ENCODE measurements at places on chromosomes 13 and 19.

DNA sequence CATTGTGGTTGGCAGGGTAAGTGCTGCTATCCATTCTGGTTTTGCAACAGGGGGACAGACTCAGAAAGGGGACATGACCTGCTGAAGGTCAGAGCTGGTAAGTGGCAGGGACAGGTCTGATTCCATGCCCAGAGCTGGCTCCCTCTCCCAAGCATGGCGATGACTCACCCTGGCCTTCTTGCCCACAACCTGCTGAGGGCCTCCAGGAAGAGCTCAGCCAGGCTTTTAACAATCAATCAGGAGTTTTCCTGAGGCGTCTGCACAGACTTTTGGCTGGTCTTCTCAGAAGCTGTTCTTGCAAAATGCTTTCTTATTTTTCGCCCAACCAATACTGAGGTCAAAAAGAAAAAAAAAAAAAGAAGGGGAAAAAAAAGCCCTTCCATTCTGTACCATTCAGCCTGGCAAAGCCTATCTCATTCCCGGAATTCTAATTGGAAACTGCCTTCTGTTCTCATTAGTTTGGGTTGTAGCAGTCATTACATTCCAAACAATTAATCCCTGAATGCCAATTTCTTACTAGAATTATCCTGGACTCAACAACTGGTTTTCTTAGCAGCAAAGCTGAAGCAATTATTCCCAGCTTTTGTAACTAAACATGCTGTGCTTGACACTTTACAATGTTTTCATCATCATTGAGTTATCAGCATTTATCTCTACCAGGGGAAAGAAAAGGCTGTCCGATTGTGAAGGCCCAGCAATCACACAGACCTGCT is 17.7 kb downstream of the SIAH3 start:
- no peak for DNase-seq

DNA sequence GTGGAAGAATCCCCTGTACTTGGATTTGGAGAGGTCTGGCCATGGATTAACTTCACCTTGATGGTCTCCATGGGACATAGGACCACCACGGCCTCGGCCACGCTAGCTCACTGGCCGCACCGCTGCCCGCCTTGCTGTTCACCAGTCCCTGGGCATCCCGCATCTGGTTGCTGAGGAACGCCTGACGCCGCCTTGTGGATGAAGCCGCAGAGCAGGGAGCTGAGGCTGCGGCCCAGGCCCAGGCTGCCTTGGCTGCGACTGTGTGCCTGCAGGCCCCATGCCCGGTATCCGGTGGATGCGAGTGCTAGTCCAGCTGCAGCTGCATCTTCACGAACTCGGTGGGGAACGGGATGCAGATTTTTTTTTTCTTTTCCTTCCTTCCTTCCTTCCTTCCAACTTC is 1407.1 kb downstream of the UQCRFS1 start:
- no peak for DNase-seq

DNA sequence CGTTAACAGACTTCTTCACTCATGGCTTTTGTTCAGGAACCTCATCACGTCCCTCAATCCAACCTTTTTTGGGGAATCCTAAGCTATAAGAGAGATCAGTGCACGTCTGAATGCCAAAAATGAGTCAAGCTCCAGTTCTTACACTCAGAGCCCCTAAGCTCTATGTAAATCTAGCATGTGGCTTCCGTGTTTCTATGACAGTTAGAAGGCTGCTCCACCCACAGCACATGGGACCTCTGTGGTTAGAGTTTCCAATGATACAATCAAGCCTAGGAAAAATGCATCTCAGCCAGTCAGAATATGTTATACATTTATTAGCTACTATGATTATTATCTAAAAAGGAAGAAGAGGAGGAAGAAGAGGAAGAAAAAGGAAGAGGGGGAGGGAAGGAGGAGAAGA is 135.9 kb downstream of the ENOX1 start:
- DNase-seq: no peak

DNA sequence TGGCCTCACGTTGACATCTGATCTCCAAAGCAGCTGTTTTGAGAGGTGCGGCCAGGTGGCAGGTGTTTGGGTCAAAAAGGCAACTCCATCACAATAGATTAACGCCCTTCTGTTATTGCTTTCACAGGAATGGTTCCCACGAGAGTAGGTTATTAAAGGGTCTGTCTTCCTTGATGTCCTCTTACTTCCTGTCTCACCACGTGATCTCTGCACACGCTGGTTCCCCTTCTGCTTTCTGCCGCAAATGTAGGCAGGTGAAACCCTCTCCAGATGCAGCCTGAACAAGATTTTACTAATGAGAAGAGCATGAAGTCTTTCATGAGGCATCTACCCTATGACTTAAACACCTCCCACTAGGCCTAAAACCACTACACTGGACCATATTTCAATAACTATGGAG is 22.8 kb upstream of the ZNF564 start:
- peak; percentile 60 for DNase-seq

GRCh38 chr19:29247471-29247870 is 34.5 kb upstream of the UQCRFS1 start:
- DNase-seq: no peak

DNA sequence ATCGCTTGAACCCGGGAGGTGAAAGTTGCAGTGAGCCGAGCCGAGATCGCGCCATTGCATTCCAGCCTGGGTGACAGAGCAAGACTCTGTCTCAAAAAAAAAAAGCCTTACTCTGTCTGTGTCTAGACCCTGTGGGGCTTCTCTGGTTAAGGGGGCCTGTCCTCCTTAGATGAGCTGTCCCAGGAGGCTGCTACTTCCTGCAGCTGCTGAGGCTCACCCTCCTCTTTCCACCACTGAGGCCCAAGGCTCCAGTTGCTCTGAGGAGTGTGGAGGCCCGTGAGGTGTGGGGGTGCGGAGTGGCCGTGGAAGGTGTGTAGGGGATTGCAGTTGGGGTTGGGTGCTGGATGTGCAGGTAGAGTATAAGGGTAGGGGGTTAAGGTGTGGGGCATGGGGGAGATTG is 22.1 kb upstream of the RASA3 start:
- DNase-seq: no peak

DNA sequence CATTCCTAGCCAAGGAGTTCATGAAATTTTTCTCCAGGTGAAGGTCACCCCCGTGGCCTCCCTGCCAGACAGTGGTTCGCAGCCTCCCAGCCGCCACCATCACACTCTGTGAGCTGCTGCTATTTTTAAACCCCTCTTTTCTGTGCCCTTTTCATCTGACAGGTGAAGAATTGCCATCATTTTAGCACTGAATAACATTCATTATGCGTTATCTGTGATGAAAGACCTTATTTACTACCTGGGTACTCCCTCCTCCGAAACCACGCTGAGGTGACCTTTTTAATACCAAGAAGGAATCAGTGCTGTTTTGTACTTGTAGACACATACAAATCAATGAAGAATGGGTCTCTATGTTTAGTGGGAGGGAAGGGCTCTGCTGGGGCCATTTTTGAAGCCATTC is 148.9 kb upstream of the GPR12 start:
- no peak for DNase-seq

- DNase-seq: no peak
These were observed 275.1 kb downstream of the EFNB2 start for GRCh38 chr13:106260352-106260751.

- DNase-seq: no peak
These were observed 748 bp downstream of the LHFPL6 start for GRCh38 chr13:39602277-39602613.

DNA sequence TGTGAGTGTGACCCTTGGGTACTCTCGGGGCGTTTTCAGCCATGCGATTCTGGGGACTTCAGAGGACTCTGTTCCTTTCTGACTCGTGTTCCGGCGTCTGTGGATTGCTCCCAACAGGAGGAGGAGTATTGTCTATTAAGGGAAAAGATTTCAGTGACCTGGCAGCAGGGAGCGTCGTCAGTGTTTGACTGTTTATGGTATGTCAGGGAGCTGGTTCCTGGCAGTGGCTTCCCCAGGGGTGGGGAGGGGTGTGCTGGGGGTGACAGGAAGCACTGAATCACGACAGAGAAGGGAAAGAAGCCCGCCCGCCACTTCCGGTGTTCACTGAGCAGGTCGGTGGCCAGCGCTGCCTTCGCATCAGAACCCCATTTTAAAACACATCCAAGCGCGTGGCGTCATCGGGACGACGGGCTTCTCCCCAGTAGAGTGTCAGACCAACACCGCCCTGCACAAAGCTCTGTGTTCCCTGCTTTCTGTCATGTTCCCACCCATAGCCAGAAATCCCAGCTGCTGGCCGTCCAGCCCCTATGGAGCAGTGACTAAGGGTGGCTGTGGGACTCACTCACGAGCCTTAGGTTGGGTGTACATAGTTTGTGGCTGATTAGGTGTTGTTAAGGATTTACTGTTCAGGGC is 33.8 kb downstream of the COL4A2 start:
- no peak for DNase-seq

DNA sequence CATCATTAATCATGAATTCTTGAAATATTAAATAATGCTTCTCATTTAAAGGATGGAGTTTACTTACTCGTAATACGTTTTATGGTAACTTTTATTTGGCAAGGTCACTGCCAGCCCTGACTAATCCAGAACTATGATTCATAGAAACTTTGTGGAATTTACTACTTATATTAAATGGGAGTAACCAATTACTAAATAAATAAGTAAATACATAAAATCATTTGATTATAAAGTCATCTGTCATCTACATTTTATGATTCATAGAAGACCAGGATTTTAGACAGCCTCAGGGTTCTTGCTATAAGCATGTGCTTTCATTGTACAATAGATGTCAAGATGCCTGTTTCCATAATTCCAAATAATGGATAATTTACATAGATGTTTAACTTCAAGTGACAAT is 611.1 kb downstream of the TBC1D4 start:
- DNase-seq: no peak

DNA sequence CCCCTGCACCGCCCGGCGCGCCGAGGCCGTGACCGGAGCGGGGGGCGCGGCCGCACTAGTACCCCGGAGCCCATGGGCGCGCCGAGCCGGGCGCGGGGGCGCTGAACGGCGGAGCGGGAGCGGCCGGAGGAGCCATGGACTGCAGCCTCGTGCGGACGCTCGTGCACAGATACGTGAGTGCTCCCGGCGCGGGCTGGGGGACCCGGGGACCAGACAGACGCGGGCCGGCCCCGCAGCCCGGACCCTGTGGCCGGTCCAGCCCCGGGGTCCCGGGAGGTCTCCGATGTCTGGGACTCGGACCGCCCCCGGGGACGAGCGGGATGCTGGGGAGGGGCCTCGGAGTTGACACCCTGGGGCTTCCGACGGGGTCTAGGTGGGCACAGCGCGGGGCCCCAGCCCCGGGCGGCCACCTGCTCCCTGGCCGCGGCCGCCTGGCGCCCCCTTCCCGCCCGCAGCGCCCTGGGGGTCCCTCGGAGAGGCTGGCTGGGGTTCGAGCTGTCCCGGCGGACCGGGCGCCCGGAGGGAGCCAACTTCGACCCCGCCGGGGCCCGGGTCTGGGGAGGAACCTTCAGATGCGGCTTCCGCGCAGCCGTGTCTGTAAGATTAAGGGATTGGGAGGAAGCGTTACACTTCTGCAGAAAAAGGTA is 568 bp downstream of the ATP11A start:
- DNase-seq: peak; percentile 45

GRCh38 chr13:27821566-27821965 is 29.3 kb downstream of the GSX1 start:
- DNase-seq: no peak

- DNase-seq: no peak
These were observed 192.8 kb upstream of the IRS2 start for GRCh38 chr13:109979228-109979627.

DNA sequence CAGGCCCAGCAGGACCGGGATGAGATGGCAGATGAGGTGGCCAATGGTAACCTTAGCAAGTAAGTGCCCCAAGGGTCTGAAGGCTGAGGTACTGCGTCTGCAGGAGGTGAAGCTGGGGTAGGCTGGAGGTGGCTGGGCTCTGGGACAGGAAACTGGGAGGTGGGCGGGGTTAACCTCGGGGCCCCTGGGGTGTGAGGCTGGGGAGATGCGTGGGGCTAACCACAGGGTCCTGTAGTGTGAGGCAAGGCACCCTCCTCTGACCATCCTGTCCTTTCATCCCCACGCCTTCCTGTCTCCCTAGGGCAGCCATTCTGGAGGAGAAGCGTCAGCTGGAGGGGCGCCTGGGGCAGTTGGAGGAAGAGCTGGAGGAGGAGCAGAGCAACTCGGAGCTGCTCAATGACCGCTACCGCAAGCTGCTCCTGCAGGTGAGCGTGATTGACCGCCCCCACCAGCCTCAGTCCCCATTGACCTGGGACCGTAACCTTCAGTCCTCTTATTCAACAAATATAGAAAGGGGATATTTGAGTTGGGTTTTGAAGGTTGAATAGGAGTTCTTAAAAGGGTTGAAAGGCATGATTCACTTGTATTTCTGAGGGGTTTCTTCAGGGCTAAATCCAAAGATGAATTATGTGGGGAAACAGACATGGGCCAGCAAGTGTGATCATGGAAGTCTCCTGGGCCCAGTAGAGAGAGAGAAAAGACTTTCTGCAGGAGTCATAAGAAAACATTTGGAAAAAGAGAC is 35.7 kb downstream of the KCNC3 start:
- no peak for DNase-seq

GRCh38 chr19:39890755-39891551 is 43.5 kb downstream of the FCGBP start:
- DNase-seq: no peak

DNA sequence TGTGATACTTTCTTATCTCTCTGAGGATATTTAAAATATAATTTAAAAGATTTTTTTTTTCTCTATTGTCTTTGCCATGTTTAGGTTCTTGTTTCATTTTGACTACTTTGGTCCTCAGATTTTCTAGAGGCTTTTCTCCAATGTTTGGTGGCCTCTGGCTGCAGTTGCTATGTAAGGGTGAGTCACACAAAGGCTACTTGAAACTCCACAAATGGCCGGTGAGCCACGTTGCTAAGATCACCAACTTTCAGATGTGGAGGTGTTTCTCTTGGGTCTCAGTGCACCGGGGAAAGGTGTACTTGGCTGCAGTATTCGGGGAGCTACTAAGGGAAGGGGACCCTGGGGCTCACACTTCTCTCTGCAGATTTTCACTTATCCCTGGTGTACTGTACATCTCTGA is 248.1 kb downstream of the HS6ST3 start:
- DNase-seq: no peak

DNA sequence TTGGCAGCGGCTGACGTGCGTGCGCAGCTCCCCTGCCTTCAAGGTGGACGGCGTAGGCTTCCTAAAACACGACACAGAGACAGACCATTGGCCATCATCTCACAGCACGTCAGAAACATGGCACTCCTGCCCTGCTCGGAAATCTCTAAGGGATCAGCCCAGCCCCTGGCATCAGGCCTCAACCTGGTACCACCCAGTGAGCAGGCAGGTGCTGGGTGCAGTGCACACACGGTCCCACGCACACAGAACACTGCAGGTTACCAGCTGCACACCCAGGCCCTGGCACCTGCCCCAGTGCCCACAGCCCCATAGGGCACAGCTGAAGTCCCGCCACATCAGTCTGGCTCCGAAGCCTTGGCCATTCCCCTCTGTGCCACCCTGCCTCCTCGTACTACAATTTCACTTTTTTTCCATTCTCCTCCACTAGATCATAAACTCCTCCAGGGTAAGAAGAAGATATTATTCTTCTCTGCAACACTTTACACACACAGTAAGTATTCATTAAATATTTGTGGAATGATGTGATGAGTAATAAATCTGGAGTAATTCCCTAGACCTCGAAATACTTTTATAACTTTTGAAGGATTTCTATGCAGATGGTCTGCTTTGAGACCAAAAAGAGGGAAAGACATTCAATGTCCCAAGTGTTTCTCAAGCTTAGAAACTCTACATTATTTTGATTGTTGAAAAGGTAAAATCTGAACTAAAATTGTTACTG is 156.4 kb downstream of the COL4A1 start:
- DNase-seq: no peak

- DNase-seq: no peak
These were observed 92.0 kb downstream of the NHLRC3 start for GRCh38 chr13:39130301-39130700.

- DNase-seq: no peak
These were observed 541.4 kb upstream of the SLITRK5 start for GRCh38 chr13:87129602-87130300.

GRCh38 chr13:36102721-36103120 is 28.5 kb downstream of the DCLK1 start:
- DNase-seq: no peak

Measured in RPMI8226 (cell line).